Left hindlimb (tissue), 1 donor: ENCODE measurements at places on chromosomes 12 and 14.

DNA sequence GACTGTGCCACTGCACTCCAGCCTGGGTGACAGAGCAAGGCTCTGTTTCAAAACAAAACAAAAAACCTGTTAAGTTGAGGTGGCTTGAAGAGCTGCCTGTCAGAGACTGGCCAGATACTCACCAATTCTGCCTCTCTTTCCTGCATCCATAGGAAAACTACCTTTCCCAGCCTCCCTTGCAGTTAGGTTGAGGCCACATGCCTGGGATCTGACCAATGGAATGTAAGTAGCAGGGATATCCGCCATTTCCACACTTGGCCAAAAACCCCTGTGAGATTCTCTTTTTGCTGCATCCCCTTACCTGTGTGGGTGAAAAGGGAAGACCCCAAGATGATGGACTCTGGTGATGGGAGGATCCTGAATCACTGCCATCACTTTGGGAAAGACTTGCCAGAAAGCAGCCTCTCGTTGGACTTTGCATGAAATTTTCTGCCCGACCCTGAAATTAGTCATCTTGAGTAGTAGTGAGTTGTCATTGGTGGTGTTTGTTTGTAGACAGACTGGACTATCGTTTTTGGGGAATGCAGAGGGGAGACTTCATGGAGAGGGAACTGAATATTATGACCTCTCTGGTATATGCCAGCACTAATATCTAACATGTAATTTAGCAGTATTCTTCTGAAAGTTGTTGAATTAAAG lies 14.0 kb downstream of the GPR68 start:
- no peak for DNase-seq

- DNase-seq = no peak
These were observed 10.0 kb upstream of the SLC38A4 start for GRCh38 chr12:46835785-46836184.

GRCh38 chr12:114902665-114903064 lies 218.7 kb upstream of the TBX3 start:
- DNase-seq = no peak

DNA sequence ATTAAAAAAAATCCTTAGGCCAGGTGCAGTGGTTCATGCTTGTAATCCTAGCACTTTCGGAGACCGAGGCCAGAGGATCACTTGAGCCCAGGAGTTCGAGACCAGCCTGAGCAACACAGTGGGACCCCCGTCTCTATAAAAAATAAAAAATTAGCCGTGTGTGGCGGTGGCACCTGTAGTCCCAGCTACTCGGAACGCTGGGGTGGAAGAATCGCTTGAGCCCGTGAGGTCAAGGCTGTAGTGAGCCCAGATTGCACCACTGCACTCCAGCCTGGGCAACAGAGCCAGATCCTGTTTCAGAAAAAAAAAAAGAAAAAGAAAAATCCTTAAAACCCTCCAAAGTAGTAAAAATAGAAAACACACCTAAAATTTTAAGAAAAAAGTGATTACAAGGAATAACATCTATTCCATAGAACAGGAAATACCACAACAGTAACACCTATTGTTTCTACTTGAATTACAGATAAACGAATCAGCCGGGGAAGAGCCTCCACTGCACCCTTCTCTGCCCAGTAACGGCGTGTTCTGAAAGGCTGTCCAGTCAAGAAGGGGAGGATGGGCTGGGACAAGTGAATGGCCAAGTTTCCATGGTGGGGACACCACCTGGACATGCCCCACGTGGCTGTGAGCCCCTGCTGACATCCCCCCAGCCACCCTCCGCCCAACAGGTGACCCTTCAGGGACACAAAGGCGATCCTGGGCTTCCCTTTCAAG lies 17.8 kb downstream of the POLE start:
- DNase-seq = no peak

DNA sequence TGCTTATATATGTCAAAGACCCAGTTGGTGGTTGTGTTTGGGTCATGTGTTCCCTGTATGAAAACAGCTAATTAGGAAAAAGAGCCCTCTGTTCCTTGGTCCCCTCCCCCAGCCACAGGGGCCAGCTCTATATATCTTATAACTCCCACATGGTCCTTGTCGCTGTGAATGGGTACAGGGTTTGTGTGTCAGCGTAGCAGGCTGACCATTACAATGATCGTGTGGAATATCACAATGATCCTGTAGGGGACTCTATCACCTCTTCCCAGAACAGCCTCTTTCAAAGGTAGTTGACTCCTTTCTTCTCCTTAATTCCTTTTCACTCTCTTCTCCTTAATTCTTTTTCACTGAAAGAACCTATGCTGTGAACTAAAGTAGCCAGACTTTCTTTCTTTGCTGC lies 51.6 kb upstream of the RIC8B start:
- DNase-seq = no peak

- no peak for DNase-seq
These were observed 163.0 kb downstream of the ATP23 start for GRCh38 chr12:58104351-58104755.

- DNase-seq = no peak
These were observed at the start of gene MMP17 for GRCh38 chr12:131827961-131828534. Gene MMP17, plus strand, starts transcription at chr12:131828393. Its CDS starts 102 bp downstream, at chr12:131828495.

DNA sequence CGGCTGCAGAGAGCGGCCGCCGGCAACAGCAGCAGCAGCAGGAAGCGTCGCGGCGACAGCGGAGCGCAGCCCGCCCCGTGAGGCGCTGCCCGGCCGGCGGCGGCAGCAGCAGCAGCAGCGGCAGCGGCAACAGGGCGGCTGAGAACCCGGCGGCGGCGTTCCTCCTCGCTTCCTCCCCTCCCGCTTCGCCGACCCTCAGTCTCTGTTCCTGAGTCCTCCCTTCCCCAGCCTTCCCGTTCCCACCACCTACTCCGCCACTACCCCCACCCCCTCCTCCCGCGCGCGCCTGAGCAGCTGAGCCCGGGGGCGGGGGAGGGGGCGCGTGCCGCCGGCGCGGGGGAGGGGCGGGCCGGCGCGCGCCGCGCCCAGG lies 310 bp downstream of the BICDL1 start:
- peak; percentile 40 for DNase-seq

DNA sequence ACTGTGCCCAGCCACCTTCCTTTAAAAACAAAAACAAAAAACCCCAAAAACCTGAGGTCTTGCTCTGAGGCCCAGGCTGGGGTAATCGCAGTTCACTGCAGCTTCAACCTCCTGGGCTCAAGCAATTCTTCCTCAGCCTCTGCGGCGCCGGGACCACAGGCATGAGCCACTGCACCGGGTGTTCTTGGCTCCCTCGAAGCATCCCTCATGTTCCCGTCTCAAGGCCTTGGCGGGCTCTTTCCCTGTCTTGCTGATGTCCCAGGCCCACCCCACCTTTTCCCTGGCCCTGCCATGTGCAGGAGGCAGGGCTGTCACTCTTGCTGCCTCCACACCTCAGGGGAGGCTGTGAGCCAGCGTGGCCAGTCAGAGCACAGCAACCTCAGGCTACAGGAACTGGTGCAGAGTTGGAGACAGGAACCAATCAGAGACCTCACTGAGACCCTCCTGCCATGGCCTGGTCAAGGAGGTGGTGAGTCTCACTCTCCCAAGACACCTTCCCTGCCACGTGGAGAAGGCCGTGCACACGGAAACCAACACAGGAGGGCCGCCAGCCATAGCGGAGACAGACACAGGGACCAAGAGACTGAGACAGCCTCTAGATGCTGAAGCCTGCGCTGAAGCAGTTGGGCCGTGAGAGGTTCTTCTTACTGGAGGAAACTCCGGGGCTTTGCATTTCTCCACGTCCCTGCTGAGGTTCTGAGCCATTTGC lies 6.0 kb upstream of the AMN start:
- peak; percentile 13 for DNase-seq

GRCh38 chr12:109467978-109468676 lies 9.0 kb downstream of the KCTD10 start:
- no peak for DNase-seq

DNA sequence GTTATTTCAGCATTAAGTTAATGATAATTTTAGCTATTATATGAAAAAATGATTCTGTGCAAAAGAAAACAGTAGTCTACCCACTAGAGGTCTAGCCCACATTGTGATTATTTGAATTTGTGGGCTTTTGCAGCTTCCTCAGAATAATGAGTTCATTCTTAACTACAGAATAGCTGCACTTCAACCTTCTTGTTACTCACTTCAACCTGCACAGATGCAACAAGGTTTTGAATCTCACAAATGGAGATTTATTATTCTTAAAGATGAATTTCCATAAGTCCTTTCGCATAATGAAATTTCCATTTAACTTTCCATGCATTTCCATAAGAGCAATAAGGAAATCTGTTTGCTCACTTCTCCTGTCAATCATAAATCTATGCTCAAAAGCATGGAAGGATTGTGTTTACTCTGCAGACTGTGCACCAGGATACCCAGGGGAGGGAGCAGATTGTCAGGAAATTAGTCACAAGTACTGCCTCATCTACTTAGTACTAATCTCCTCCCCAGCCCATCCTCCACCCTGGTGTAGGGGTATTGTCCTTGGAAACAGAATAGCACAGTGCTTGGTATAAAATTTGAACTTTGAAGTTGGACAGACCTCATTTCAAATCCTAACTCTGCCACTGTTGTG lies 24.1 kb downstream of the PTGER2 start:
- DNase-seq = no peak

DNA sequence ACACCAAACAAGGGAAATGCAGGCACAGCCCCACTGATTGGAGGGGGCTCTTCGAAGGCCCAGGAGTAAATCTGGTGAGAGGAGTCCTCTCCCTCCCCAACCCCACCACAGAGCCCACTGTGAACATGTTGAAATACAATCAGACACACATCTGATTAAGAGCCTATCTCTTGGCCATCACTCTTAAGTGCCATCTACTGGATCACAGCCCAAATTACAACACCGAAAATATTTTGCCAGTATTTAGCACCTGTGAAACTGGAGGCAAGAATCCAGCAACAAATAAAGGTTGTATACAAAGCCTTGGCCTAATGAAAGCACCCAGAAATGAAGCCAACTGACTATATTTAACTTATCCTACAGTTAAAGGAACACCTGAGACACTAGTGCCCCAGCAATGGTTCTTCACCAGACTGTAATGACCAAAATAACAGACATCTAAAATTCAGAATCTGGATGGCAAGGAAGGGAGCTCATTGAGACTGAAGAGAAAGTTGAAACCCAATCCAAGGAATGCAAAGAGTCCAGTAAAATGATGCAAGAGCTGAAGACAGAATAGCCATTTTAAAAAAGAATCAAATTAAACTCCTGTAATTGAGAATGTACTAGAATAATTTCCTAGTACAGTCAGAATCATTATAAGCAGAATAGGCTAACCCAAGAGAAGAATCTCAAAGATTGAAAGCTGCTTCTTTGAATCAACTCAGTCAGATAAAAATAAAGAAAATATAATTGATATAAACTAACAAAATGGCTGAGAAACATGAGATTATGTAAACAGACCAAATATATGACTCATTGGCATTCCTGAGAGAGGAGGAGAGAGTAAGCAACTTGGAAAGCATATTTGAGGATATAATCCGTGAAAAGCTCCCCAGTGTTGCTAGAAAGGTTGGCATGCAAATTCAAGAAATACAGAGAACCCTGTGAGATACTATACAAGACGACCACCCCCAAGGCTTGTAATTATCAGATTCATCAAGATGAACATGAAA lies 1117.0 kb downstream of the FLRT2 start:
- DNase-seq = no peak

- no peak for DNase-seq
These were observed 94.7 kb downstream of the DDX51 start for GRCh38 chr12:132049442-132049841.

- no peak for DNase-seq
These were observed 185.5 kb downstream of the SSPN start for GRCh38 chr12:26380897-26381296.

DNA sequence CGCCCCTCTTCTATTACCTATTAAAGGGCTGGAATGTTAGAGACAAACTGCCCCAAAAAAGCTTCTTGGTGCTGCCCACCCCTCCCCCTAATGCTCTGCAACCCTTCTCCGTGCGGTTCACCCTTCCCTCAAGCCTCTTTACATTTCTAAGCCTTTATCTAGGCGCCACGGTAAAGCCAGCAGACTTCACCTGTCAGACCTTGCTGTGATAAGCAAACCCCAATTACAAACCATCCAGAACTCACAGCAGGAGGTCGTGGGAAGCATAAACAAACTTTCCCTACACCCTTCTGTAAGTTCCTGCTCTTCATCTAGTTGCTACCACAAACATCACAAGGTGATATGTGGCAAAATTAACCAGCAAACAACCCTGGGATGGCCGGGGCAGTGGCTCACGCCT lies 56.8 kb downstream of the MOK start:
- DNase-seq = no peak

DNA sequence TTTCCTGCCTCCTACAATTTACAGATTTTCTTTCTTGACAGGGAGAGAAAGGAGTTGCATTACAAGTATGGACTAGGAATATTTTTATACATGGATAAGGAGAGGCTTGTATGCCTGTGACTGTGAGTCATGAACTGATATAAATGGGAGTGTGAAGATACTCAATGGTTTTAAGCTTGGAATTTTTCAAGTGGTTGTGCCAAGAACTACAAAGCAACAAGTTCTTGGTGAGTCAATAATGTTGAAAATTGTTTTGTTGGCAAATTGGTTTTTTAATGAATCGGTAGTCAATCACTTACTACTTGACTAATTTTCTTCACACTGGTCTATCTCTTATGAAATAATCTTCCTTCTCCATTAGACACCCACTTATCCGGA lies 58.9 kb upstream of the HMGA2 start:
- DNase-seq = no peak

DNA sequence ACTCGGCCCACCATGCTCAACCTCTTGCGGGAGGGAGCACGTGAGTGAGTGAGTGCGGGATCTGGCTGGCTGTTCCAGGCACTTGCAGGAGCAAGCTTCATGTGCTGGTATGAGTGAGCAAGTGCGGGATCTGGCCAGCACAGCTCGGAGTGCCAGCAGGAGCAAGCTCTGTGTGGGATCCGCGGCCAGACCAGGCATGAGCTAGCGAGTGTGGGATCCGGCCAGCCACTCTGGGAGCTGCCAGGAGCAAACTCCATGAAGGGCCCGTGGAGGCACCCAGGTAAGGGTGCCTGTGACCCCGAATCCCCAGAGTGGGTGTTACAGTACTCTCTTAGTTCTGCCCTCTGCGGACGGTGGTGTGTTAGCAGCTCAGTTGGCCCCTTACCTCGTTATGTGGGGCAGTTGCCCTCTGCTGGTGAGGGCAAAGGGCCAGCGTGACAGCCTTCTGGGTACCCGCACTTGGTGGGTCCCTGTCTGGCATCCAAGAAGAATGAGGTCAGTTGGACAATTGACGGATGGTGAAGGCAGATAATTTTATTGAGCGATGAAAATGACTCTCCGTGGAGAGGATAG lies 38.3 kb downstream of the RAD51B start:
- peak; percentile 44 for DNase-seq

DNA sequence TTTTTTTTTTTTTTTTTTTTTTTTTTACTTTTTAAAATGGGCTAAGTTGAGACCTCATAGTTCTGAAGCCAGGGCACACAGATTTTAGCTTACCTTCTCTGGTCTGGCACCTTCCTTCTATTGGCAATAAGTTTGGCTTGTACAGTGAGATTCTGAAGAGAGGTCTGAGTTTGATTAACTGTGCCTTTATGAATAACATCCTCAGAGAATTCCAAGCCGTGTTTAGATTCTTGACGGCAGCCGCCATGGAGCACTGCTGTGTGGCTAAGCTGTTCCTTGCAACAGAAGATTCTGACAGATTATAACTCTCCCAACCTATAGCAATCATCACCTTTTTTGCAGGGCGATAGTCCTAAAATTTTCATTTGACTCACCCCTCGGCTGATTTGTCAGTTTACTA lies 354.9 kb upstream of the FAR2 start:
- no peak for DNase-seq
